Cortex of kidney (tissue), 1 donor: ENCODE measurements at places on chromosomes 12 and 14.

GRCh38 chr12:130240831-130241590 is 78.7 kb downstream of the FZD10 start:
- no peak for DNase-seq

DNA sequence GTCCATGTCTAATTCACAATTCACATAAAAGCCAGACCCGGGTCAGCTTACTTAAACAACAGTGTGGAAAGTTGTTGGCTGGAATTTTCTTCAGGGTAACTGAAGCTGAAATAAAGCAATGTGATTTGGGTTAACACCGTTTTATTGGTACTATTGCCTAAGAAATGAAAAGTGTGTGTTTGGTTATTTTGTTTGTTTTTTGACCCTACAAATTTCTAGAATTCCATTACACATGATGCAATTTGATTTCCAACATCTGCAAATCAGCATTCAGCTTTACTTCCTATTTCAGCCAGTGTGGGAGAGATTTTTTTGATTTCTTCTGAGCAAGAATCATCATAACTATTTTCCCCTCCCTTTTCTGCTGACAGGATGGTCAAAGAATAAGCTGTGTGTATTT is 45.7 kb upstream of the CLMN start:
- no peak for DNase-seq

DNA sequence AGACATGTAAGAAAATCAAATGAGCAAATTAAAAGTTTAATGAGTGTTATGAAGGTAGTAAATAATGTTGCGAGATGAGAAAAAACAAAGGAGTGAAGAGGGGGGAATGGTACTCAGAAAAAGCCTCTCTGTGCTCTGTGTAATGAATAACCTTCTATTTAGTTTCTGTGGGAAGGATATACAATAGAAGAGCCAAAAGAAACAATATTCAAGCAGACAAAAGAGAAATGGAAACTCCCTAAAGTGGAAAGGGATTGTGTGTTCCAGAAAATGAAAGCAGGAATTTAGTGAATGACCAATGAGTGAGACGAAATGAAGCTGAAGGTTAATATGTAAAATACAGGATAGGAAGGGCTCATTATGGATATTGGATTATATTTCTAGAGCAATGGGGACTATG is 18.5 kb downstream of the OR4K1 start:
- DNase-seq = no peak

- no peak for DNase-seq
Observed at GRCh38 chr12:122362755-122363154, 59.7 kb downstream of the CLIP1 start.

DNA sequence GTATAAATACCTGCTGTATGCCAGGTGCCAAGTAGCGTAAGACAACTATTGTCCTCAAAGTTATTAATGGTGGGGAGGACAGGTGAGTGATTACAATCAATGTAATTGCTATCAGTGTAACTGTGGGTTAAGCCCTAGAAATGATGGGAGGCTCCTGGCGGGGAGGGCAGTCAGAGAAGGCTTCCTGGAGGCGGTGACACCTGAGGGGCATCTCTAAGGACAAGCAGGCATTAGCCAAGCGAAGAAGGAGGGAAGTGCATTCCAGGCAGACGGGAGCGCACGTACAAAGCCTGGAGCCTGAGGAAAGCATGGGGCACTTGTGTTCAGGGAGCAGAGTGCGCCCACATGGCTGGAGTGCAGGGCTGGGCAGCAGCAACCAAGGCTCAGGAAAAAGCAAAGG is 182.9 kb upstream of the PRMT8 start:
- DNase-seq = no peak

DNA sequence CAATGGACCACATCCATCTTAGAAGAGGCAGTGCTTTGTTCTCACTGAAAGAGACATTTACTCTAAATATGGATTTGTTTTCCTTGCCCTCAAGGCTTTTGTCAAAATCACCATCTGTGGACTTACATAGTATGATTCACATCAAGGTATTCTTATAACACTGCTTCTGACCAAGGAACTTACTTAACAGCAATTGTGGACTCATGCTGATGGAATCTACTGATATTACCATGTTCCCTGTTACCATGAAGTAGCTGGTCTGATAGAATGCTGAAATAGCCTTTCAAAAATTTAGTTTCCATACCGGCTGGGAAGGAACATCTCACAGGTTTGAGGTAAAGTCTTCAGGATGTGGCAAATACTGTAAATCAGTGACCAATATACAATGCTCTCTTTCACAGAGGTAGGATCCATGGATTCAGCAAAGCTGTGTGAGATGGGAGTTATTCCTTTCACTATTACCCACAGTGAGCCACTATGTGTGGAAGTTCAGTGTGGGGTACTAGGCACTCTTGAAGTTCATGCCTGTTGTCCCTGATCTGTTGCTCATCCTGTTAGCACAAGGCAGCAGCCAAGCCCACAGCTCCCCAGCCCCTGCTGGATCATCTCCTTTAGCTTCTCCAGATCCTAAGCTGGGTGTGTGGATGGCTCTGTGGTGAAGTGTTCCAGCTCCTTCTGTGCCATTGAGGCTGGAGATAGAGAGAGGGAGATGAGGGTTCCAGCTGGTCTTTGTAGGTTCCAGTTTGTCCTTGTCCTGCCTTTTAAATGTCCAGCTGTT is 126.4 kb downstream of the ATP23 start:
- no peak for DNase-seq

GRCh38 chr12:80053051-80053790 is 46.1 kb upstream of the OTOGL start:
- no peak for DNase-seq

DNA sequence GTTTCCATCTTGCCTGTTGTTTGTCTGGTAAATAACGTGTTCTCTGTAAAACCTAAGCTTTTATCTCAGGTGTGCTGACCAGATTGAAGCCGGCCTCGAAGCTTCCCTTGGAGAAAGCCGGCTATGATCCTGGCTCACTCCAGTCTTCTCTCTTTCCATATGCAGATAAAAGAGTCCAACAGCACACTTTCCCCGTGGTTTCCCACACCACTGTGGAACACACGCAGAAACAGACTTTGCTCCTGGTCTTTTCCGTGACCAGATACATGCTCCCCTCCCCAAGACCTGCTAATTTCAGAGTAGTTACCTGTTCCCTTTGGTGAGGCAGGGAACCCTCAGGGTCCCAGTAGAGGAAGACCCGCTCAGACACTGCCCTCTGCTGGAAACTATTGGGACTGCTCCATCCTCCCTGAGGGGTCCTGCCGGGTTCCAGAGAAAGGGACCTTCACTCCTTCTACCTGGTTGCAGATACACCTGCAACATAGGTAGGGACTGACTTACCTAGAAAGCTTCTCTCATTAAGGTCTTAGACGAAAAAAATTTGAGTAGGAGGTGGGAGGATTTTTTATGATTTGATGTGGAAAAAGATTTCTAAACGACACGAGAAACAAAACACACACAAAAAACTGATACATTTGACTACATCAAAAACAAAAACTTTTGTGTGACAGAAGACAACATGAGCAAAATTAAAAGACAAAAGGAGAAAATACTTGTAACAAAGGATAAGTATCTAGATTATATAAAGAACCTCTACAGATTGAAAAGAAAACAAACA is 415.4 kb upstream of the CCDC196 start:
- no peak for DNase-seq

GRCh38 chr14:67371247-67372148 is 11.4 kb downstream of the EIF2S1 start:
- no peak for DNase-seq

DNA sequence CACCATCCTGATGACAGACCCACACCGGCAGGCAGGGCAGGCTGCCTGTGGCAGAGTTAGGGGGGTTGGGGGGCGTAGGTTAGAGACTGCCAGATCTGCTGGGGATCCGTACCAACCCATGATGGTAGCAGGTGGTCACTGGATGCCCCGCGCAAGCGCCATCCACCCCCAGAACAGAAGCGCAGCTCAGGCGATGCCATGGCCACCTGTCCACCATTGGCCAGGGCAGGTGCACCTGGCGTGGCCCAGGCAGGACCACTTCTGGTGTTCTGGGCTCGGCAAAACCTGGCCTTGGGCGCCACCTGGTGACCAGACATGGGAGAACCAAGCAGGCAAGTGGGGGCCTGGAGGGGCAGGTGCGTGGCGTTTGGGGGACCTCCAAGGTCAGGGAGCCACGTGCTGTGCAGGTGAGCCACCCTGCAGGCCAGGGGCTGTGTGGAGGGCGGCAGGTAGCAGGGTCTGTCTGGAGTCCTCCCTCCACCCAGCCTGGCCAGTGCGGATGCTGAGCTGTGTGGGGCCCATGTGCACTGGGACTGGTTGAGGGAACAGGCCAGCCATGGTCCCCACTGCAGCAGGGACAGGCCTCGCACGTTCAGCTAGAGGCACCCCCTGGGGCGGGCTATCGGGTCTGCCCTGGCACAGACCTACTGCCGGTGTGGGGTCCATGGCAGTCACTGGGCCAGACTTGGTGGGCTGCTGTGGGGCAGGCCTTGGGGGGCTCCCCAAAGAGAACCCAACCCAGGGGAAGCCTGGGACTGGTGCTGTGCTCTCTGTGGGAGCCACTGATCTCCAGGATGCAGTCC is 15.6 kb downstream of the BAG5 start:
- DNase-seq = no peak

DNA sequence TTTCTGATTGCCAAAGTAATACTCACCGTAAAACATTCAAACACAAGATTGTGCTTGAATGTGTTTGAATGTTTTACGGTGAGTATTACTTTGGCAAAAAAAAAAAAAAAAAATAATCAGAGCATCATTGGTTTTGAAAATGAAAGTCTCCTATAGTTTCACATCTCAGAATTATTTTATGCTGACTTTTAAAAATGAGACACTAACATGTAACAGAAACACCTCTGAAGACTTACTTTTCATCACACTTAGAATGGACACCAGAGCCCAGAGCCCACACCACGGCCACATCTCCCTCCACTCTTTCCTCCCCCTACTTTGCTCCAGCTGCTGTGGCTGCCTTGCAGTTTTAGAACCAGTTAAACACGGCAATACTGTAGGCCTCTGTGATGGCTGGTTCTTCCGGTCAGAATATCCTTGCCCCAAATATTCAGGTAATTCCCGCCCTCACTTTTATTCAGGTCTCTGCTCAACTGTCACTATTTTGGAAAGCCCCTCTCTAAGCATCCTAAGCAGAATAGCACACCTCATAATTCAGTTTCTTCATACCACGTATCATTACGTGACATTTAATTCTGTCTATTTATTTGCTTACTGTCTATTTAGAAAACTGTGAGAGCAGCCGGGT is 138.9 kb upstream of the MAX start:
- no peak for DNase-seq

GRCh38 chr12:462936-463705 is 3.4 kb downstream of the B4GALNT3 start:
- DNase-seq = no peak

GRCh38 chr12:124808272-124808671 is 55.4 kb downstream of the SCARB1 start:
- DNase-seq = no peak

DNA sequence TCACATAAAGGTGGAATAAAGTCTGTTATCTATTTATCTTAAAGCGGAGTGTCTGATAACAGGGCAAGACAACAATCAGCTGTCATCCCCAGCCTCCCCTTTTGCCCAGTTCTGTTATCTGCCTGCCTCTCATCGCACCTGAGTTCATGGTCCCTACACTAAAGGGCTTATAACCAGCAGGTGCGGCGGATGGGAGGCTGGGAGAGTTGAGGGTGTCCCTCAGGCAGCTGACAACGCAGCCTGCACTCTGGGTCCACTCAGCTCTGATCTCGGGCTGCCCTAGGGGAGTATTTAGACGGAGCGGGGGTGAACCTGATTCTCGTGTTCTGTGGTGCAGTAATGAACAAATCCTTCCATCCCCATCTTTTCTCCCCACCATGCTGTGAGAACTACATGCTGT is 34.0 kb upstream of the JDP2 start:
- no peak for DNase-seq

DNA sequence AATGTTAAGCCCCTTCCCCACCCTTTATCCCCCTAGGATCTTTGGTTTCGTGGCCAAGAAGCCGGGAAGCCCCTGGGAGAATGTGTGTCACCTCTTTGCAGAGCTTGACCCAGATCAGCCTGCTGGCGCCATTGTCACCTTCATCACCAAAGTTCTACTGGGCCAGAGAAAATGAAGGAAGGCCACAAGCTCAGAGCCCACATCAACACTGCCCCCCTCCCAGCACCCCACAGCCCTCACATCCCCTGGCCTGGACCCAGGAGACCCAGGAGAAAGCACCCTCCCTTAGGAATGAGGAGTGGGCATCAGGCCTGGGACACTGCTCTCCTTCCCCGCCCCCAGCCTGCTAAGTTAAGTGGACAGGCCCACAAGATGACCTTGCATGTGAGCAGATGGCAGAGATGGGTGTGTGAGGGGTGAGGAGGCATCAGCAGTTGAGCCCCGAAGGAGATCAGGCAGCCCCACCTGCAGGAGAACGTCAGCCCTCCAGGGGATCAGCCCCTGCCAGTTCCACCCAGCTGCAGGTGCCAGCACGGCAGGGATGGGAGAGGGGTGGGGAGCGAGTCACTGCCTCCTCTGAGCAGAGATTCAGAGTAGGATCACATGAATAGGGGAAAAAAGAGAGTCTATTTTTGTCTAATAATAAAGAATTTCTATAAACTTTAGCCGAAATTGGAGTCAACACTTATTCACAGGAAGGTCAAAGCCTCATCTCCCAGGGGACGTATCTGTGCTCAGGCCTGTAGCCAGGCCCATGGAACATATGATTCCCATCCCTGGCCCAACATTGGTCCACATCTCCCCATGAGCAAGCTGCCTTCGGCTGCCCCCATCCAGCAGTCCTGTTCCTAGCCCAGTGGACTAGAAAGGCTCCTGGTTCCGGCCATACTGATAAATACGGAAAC is 14.1 kb downstream of the TNS2 start:
- DNase-seq = no peak

DNA sequence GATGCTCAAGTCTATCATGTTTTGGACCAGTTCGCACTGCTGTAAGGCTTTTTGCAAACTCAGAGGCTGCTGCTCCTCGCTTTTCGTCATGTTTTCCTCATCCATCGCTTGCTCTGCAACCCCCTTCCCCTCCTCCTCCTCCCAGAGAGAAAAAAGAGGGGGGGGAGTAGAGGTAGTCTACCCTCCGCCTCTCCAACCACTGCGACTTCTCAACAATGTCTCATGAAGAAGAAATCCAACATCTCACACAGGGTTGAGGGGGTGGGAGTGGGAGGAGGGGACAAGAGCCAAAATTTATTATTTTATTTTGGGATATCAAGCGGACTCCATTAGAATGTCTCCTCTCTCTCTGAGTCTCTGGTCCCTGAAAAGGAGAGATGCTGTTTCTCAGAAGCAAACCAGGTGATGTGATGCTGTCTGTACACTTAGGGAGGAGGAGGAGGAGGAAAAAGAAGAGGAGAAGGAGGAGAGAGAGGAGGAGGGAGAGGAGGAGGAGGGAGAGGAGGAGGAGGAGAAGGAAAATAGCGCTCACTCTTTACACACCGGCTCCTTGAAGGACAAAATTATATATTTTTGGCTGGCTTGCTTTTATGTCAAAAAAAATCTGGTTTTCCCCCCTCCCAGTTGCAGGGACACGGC is 520 bp downstream of the KSR2 start:
- DNase-seq = no peak

GRCh38 chr12:2125651-2126522 is 73.1 kb downstream of the CACNA1C start:
- DNase-seq = no peak
